Renal cortex interstitium (tissue), 15 donors: ENCODE measurements at places on chromosomes 12 and 14.

- DNase-seq = no peak
Observed at GRCh38 chr12:51549637-51550036, 41.4 kb upstream of the SCN8A start.

GRCh38 chr12:4856596-4856995 lies 53.1 kb upstream of the KCNA1 start:
- no peak for DNase-seq

DNA sequence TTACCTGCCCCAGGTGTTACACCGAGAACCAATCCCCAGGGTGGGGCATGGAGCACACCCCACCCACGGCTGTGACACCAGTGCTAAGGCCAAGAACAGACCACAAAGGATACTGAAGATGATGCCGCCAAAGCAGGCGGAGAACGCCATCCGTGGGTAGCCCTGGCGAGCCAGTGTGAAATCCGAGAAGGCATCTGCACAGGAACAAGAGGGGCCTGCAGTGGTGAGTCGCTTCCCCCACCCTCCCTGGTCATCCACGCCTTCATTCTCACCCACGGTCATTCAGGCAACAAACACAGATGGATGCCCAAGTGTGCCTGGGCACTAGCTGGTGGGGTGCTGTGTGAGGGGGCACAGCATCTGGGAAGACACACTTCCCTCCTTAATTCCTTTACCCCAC lies 28.5 kb downstream of the SLC8B1 start:
- no peak for DNase-seq

DNA sequence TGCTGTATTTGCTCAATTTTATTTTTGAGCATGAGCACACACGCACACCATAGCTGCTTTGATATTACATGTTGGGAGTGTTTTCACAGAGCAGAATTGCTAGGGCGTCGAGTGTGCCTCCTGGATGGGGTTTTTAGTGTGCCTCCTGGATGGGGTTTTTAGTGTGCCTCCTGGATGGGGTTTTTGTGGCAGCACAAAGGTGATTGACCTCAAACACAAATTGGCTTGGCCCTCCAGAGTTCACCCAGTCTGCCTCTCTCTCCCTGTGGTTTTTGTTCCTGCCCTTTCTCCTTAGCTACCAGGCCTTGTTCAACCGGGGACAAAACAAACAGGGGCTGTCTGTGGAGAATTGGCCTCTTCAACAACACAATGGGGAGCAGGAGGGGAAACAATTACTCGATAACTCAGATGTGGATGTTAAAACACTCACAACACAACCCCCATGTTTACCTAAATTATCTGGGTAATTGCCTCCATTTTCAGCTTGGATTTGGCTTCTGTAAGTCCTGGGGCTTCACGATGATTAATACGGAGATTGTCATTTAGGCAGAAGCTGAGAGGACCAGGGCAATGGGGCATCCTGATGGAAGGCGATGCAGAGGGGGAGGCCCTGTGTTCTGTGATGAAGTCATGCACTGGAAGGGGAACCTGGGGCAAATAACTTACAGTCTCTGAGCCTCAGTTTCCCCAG lies 26.9 kb downstream of the TBX3 start:
- DNase-seq = no peak

DNA sequence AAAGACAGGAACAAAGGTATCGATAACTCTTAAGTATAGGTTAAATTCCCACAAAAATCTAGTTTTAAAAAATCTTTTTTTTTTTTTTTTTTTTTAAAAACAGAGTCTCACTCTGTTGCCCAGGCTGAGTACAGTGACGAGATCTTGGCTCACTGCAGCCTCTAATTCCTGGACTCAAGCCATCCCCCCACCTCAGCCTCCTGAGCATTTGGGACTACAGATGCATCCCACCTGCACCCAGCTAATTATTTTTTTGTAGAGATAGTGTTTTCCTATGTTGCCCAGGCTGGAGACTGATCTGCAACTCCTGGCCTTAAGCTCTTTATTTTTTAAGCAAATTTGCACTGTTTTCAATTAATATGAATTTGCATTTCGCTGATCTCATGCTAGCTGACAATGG lies 9.8 kb downstream of the PSEN1 start:
- DNase-seq = no peak

GRCh38 chr12:18703321-18703720 lies 34.5 kb downstream of the PLCZ1 start:
- DNase-seq = peak; percentile 30

DNA sequence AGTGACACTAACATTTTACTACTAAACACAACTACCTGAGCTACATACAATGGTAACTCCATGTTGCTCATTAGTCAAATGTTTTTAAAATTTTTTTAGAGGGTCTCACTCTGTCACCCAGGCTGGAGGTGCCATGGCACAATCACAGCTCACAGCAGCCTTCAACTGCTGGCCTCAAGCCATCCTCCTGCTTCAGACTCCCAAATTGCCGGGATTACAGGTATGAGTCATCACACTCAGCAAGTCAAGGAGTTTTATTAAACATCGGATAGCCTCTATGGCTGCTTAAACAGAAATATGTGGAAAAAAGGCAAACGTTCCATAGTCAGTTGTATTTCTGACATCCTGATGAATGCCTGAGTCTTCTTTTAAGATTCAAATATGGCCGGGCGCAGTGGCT lies 11.1 kb upstream of the NPFF start:
- DNase-seq = no peak

DNA sequence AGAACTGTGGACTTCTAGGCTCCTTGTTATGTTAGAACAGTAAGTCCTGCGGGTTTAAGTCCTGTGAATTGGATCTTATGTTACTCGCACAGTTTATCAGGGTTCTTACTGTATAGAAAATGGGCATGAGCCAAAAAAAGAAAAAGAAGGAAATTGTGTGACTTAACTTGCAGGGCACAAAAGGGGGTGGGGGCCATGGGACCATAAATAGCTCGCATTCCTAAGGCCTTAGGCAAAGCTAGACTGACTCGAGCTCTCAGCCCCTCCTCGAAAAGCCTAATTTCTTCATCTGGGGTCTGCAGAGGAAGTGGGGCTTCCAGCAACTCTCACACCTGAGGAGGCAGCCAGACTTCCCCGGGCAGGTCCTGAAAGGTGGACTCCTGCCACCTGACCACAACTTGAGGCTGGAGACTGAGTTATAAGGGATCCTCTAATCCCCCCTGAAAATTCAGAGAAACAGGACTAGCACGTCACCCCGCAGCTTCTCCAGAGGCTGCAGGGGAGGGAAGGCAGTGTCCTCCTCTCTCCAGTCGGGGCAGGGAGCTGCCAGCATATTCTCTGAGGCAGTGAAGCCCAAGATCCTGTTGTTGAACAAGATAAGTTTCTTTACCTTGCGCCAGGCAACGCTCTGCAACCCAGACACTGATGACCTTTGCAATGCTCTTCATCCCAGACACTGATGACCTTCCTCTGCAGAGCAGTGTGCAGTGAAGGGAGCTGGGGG lies 280.5 kb downstream of the PCNX1 start:
- no peak for DNase-seq

- no peak for DNase-seq
Observed at GRCh38 chr14:37889087-37889486, 293.7 kb downstream of the TTC6 start.

DNA sequence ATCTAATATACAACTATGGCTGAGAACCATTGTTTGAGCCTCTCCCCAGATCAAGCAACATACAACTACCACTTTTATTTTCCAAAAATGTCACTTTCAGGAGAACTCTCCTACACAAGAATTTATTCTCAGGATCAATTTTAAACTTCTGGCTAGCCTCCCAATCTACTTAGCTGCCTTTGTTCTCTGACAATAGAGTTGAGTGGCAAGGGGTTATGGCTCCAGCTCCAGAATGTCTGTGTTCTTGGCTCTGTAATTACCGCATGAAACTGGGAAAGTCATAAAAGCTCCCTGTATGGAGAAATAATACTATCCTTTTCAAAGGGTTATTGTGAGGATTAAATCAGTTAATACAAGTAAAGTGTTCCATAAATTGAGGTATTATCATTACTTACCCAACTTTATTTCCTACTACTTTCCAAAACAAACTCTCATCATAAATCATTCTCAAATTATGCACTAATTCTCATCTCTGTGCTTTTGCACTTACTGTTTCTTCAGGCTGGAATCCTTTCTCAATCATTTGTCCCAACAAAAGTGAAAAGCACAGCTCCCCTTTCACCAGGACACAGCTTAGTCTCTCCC lies 121.9 kb downstream of the GARIN6 start:
- DNase-seq = no peak

DNA sequence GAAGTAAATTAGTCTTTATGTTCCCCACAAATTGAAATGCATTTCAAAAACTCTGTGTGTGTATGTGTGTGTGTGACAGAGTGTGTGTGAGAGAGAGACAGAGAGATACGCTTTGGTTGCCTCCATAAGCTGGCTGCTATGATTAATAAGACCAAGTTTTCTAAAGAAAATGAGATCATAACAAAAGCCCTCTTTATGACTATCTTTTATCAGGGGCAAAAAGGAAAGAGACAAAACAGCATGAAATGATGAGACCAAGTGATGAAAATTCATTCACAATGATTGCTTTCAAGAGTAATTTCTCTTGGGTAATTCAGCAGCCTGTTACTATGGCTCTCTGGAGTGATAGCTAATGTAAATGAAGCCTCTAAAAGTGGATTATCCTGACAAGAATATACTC lies 277.6 kb upstream of the PLEKHG7 start:
- no peak for DNase-seq

DNA sequence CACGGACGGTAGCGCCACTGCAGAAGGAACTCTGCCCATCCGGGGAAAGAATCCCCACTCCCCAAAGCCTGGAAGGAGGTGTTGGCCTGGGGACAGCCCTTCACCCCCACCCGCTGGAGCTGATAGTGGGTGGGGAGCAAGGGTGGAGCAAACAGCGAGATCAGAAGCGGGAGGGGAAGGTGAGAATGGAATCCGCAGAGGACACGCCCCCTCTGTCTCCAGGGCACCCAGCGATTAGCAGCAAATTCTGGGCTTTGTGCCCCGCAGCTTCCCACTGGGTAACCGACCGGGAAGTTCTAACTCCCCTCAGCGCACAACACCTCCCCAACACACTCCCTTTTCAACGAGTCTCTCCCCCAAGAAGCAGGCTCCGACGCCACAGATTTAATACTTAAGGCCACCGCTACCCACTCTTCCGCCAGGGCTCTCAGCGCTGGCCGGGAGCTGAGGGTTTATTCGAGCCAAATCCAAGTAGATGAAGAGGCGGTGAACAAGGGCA lies 1.4 kb downstream of the SLC25A29 start:
- DNase-seq = no peak

GRCh38 chr12:129127211-129127610 lies 273.9 kb downstream of the GLT1D1 start:
- DNase-seq = no peak

GRCh38 chr14:61350427-61351270 lies 29.3 kb downstream of the PRKCH start:
- no peak for DNase-seq

GRCh38 chr12:56616925-56617324 lies 13.2 kb downstream of the BAZ2A start:
- no peak for DNase-seq

- no peak for DNase-seq
Observed at GRCh38 chr14:105855893-105856675, 329.7 kb downstream of the TMEM121 start.

DNA sequence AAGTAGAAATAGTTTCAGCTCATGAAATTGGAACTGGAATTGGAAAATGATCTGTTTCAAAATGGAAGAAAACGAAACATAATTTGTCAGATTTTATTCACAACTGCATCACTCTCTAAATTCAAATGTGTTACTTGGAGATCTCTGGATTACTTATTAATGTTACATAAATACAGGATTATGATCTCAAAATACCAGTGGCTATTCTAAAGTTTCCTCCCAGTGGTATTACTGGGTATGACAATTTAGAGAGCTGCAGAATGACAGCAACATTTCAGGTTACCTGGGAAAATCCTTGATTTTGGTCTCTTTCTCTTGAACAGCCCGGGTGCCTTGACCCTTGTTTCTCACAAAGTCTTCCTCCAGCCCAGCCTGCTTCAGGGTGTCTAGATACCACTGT lies 14.2 kb downstream of the FAM161B start:
- no peak for DNase-seq

DNA sequence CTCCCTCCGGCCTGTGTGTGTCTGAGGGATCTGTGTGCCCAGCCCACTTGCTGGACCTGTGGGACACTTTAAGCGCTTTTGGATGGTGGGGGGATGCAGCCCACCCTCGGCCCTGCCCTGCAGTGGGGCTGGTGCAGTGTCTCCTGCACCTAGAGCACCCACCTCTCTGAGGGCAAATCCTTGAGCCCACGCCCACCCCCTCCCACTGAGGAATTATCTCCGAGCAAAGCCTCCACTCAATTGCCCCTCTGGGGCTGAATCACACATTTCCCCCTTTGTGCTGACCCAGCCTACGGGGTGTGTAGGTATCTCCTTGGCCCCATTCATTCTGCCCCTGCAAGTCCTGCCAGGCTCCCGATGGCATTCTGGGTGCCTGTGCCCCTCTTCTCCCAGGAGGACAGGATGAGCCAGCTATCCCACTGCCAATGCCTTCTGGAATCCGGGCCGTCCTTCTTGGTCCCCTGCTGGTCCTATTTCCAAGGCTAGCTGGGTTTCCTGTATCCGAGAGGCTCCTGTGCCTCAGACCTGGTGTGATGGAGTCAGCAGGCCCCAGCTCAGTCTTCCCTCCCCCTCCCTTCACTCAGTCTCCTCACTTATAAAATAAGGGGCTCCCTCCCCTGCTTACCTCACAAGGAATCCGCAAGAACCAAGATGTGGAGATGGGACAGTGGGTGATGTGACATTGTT lies 48.9 kb downstream of the ERH start:
- no peak for DNase-seq

- no peak for DNase-seq
Observed at GRCh38 chr14:21030531-21030930, 514 bp downstream of the TPPP2 start.

- no peak for DNase-seq
Observed at GRCh38 chr12:23631786-23632377, 317.6 kb downstream of the SOX5 start.

DNA sequence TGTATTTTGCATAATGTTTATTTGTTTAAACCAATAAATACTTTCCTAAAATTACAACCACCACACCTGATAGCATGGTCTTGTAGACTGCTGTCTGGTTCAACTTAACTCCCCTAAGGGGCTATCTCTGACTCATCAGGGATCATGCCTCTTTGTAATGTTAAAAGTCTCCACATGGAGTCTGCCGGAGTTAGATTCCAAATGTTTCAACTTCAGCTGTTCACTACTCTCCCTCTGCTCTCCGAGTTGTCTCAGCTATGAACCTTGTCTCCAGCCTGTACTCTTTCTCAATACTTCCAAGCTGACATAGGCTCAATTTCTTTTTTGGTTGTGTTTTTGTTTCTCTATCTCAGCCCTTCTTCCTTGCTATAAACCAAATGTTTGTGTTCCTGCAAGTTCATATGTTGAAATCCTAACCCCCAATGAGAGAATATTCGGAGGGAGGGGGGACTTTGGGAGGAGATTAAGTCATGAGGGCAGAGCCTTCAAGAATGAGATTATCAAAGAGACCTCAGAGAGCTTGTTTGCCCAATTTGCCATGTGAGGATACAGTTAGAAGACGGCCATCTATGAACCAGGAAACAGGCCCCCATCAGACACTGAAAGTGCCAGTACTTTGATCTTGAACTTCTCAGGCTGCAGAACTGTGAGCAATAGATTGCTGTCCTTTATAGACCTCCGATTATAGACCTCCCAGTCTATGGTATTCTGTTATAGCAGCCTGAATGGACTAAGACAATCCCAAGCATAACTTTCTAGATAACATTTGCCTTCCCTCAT lies 858.2 kb downstream of the VRK1 start:
- no peak for DNase-seq
